ENCODE measurements at places on chromosomes 13 and 19.

- no peak for DNase-seq
These were observed 73.9 kb downstream of the TEX29 start for GRCh38 chr13:111394211-111394922.

GRCh38 chr19:5967994-5968430, 9.9 kb downstream of the RANBP3 start:
- peak; percentile 71 for DNase-seq

DNA sequence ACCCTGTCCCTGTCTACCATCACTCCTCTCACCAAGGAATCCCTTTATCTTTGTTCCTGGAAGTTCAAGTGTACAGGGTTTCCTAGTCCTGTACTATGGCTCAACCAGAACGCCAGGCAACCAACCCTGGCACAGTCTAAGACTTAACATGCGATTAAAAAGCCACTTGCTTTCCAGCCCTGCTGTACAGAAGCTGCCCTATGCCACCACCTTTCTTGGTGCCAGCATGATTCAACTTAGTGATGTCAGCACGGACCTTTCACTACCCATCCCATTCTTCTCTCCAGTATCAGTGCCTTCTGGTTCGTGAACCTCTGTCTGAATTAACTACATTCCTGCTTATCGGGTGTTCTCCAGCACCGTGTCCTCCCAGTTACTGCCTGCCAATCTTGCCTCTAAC, 151.1 kb downstream of the KLF12 start:
- DNase-seq = no peak

- DNase-seq = no peak
These were observed 3.4 kb upstream of the CTU1 start for GRCh38 chr19:51111606-51112005.
